ENCODE measurements at places on chromosomes 3 and 15.
A peak's percentile ranks its signal among the peaks of the same experiment; 100 is the strongest.

DNA sequence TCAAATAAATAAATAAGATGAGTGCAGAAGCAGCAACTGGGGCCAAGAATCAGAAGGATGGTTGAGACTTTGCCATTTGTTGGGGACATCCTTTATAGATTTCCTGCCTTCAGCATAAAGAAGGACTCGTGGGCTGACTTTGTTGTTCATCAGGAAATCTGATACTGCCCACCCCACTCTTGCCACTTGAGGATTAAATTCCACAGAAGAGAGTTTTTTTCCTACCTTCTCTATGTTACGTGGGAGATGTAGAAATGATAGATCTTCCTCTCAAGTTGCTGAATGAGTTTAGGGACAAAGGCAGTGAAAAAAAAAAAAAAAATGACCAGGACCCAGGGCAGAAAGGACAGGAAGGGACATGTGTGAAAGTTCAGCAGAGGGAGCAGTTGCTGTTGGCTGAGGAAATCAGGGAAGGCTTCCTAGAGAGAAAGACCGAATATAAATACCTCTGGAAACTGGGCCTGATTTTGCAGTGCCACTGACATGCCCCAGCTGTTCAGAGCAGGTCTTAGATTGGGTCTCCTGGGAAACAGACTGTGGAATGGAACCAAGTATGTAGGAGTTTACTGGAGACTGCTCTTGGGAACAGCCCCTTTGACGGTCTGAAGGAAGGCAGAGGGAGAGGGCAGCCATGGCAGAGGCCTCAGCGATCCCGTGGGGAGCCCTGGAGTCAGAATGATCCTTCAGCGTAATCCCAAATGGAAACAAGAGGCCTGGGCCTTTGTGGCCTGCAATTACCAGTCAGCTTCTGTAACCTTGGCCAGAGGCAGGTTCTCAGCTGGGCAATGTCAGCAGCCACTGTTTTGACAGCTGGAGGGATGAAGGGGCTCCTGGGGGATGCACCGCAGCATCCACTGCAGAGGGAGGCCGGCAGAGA, 50.9 kb downstream of the C3orf20 start:
- no peak for DNase-seq

DNA sequence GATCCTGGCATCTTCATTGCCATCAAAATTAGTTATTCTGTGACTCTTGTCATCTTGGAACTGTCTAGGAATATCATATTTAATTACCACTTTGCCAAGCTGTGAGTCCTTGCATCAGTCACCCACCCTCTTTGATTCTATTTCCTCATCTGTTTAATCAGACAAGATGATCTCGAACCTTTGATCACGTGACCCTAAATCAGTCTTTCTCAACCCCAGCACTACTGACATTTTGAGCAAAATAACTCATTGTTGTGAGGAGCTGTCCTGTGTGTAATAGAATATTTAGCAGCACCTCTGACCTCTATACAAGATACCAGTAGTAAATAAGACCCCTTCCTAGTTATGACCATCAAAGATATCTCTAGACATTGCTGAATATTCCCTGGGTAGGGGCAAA, 343.4 kb upstream of the ARPP21 start:
- DNase-seq, result no peak

GRCh38 chr3:23795096-23795495, 10.7 kb upstream of the UBE2E1 start:
- no peak for DNase-seq

GRCh38 chr3:32432045-32432710, 40.5 kb downstream of the CMTM7 start:
- no peak for DNase-seq

DNA sequence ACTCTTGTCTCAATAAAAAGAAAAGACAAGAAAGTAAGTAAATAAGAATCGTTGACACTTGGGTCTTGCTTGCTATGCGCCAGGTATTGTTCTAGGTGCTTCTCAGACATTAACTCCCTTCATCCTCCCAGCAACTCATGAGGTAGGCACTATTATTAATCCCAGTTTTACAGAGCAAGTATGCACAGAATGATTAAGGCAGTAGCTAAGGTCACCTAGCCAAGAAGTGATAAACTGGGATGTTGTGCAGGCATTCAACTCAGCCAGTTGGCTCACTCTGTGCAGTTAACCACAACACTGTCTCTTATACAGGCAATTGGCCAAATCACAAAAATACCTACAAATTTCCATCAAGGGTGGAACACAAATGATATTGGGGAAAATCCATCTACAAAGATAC, 1.7 kb upstream of the C3orf33 start:
- DNase-seq, result no peak

DNA sequence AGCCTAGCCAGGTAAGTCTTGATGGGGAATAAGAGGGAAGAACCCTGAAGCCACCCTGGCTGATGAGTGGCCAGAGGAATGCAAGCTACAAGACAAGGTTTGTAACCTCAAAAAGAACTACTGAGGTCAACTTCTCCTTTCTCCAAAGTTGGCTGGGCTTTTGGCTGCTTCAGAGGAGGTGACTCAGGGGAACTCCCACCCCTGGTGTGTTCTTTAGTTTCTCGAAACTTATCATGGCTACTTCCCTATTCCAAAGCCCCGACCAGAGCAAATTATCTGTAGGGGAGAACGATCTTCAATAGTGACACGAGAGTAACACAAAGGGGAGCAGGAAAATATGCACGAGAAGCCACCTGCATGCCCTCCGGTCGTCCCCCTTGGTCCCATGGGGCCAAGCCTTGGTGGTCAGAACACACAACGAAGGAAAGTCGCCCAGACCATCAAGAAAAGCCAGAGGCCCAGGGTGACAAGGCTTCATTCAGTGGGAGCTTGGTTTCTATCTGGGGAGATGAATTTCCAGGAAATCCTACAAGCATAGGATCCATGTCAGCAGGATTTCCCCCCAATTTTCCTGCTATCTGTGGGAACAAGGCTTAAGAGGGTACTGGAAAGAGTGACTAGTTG, 6.5 kb upstream of the BCL2A1 start:
- no peak for DNase-seq

GRCh38 chr3:165462636-165463334, 266.6 kb upstream of the SLITRK3 start:
- no peak for DNase-seq

DNA sequence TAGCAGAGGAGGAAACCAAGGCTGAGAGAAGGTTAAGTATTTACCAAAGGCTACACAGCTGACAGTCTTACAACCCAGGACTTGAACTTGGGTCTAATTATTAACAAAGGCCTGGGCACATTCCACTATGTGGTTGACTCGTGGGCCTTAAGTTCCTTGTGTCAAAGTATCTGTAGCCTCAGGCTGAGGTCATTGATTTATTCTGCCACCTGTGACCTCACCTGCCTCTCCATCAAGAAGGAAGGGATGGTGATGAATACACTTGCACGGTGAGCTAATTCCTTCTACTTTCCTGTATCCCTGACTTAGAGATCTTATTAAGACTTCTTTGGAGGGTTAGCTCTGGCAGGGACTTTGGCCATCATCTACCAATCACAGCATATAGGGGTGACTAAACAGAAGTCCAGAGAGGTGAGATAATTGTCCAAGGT, 19.9 kb upstream of the LRRC58 start:
- no peak for DNase-seq

- DNase-seq, result no peak
Measured at GRCh38 chr3:26712211-26713026, 89.8 kb downstream of the LRRC3B start.

GRCh38 chr3:67064105-67064504, 66.0 kb downstream of the KBTBD8 start:
- DNase-seq, result no peak

DNA sequence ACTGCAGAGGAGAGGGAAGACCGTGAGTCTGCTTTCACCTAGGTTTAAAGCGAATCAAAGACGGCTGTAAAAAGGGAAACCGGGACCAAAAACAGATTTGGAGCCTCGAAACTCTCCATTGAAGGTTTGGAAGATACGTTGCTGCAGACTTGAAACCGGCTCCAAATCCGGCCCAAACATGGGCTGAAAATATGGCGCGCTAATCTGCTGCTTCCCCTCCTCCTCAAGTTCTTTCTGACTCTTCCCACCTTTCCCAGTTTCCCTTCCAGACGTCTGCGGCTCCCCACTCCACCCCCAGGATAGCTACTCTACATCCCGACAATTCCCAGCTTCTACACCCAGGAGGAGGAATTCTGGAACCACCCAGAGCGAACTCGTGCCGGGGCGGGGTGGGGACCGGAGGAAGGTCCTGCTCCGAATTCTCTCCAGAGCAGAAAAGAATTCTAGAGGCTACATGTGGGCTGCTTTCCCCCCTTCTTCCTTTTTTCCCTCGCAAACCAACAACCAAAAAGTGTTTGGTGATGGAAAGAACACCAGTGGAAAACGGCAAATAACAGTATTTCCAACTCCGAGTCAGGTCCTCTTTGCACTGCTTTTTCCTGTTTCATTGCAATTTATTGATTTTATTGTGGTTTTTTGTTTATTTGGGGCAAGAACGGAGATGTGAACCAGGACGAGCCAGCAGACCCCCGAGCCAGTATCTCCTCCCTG, 8.5 kb downstream of the EOMES start:
- DNase-seq, result no peak

- DNase-seq, result no peak
Measured at GRCh38 chr3:37489355-37489754, 315.0 kb upstream of the LRRFIP2 start.

- DNase-seq, result no peak
Measured at GRCh38 chr15:89783861-89784685, 7.9 kb downstream of the MESP2 start.

DNA sequence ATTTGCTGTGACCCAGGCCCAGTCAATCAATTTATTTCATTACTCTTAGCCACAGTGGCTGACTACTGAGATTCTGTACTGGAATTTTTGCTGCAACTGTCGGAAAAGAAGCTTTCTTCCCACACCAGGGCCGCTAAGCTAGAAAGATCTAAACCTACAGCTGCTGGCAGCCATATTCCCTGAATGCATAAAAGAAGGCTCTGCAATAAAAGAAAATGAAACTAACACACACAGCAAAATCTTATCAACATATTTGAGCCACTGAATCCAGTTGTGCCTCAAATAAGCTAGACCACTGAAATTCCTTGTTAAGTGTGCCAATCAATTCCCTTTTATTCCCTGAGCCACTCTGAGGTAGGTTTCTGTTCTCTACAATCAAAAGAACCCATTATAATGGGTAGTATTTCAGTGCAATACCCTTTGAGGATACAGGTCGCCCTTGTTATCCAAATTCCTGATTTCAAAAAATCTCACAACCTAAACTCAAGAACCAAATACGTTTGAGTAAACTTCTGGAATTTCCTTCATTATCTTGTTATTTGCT, 60.3 kb downstream of the MYO9A start:
- DNase-seq, result no peak

DNA sequence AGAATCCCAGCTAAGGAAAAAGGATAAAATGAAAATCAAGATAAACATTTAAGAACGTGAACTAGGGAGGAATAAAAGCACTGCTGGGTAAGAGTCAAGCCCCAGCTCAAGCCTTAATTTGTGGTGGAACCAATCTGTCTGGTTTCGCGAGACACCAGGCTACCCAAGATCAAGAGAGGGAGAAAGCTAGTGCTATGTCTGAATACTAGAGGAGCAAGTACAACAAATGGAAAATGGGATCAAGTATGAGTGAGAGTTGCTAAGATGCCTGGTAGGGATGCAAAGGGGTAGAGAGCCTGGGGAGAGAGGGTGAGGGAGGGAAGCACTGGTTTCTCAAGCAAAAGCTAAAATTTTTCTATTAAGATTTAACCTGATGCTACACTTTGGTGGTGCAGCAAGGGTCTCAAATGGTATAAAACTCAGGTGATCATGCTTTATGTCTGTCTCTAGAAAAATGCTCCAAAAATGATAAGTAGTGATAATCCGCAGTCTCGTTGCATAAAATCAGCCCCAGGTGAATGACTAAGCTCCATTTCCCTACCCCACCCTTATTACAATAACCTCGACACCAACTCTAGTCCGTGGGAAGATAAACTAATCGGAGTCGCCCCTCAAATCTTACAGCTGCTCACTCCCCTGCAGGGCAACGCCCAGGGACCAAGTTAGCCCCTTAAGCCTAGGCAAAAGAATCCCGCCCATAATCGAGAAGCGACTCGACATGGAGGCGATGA, 1.7 kb upstream of the SETD5 start:
- no peak for DNase-seq

DNA sequence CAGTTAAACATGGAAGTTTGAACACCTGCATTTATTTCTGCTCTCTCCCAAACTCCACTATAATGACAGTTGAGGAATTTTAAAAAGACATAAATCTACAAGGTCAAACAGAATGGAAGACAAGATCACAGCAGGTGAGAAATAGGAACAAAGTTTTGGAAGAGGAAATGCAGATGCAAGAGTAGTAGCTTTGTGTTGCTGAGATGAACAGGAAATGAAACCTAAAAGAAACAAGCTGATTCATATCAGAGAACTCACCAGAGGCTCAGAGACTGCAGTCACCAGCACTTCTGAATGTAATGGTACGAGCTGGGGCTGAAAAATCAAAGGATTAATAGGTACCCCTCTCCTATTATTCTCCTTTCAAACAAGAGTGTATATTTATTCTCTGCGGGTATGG, 459.9 kb downstream of the RAP2B start:
- peak; percentile 3 for DNase-seq

DNA sequence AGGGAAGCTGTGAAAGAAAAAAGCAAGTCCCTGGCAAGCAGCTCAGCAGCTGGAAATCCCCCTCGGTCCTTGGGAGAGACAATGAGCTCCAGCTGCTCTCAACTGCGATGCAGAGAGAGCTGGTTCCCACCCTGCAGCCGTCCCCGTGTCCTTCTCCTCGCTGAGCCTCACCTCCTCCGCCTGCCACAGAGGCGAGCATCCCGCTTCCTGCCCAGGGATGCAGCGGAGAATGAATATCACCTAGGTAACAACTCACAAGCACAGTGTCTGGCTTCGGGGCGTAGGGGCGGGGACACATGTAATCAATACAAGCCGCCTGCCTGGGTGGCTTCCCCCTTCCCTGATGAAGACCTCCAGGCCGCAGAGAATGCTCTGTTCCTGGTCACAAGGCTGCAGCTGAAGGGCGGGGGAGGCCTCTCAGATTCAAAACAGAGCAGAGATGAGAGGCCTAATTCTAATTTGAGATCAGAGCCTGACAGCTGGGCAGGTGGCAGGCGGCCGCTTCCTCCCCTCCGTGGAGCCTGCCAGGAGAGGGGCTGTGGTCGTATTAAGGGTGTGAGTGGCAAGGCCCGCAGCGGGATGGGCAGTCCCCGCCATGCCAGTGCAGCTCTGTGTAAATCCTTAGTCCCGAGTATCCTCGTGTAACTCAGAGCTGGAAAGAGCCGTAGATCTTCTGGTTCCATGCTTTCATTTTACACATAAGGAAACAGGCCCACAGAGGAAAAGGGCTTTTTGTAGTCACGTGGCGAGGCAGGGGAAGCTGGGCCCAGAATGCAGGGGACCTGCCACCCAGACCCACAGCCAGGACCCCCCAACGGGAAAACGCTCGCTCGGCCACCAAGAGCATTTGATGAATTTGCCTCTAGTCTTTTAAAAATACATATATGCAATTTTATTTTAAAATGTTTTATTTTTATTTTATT, 24.3 kb downstream of the ZDHHC19 start:
- DNase-seq, result no peak

Data from activated CD4-positive, alpha-beta T cell treated with anti-CD3 and anti-CD28 coated beads, Interleukin-2, amount 50 U/mL, for 4 hours (primary cell).